CD4-positive, alpha-beta T cell treated with Interleukin-1 beta for 1 hour (primary cell): ENCODE measurements at places on chromosomes 2 and 18.
A peak's percentile ranks its signal among the peaks of the same experiment; 100 is the strongest.

DNA sequence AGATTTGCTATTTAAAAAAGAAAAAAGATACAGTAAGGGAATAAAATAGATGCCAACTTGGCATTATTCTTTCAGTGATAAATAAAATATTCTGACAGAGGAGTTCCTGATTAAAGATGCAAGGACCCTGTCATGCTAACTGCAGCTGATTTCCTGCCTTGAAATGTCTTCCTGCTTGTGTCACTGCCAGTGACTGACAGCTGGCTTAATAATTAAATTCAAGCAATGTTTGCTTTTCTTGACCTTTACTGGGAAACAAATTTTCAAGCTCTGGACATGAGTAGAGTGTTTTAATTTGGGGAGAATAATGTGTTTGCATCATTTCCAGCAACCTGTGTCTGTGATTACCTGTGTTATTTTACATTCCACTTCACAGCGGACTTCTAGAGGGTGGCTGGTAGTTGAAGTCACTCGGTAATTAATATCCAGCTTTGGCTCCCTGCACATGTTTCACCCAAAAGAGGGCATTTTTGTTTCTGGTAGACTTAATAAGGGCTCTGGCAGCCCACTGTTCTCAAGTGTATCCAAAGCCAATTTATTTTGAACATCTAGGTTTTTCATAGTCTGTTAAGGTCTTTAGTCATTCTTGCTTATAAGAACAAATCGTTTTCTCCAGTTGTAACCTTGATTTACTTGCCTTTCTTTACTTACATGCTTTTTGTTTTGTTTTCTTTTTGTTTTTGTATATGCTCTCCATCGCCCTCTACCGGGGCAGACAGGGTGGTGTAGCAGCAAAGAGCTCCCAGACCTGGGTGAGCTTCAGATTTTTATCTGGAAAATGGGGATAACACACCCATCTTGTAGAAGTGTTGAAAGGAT lies 48.5 kb upstream of the PROKR1 start:
- DNase-seq, result peak; percentile 36

- DNase-seq, result no peak
These were observed 12.6 kb downstream of the GPR35 start for GRCh38 chr2:240637901-240638345.

DNA sequence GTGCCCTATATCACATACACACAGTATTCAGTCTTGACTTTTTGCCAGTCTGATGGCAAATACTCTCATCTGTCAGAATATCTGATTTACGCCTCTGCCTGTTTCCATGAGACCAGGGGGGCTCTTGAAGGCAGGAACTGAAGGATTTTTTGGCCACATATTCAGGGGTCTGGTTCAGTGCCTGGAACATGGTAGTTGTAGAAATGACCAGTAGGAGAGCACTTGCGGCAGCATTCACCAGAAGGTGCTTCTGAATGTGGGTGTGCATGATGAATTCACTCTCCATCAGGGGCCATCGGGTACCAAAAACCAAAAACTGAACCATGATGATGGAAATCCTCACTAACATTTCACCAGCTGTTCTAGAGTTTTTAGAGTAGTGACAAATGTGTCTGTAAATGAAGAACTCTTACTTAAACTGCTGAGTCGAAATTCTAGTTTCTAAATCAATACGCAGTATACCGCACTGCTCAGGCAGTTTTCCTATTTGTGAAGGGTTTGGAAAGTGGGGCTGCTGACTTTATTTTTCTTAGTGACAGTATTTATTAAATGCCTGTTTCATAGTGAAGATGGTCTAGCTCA lies 54.6 kb downstream of the MERTK start:
- DNase-seq, result no peak

DNA sequence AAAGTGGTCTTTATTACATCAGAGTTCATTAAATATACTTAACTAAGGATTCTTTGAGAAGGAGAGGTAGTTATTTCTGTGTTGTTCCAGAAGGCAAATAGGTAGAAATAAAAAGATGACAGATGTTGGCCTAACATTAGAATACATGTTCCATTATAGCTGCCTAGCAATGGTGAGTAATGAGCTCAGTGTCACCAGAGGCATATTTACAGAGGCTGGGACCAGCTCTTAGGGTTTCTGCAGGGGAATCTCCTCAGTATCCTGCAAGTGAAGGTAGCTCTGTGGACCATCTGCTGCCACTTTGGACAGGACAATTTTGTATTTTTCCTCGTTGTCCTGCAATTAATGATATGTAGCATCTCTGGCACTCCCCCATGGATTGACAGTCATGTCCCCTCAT lies 416.0 kb downstream of the THSD7B start:
- no peak for DNase-seq

GRCh38 chr2:220175967-220176366 lies 548.5 kb downstream of the SLC4A3 start:
- DNase-seq, result no peak

- no peak for DNase-seq
These were observed 855.7 kb downstream of the TRIB2 start for GRCh38 chr2:13572466-13572865.

DNA sequence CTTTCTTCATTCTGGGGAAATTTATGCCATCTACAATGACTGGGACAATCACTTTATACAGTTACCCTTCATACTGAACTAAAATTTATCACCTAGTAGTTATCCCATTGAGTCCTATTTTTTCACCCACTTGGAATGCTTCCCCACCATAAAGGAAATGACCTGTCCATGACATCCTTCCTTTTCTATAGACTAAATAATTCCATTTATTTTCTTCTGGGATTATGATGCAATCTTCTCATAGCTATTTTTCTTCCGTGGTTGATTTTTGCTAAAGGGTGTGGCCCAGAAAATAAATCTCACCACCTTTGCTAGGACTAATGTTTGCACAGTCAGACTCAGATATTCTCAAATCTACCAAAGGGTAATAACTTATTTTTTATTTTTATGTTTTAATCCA lies 186.1 kb upstream of the NRXN1 start:
- DNase-seq, result no peak

GRCh38 chr2:172293952-172294351 lies 133.4 kb upstream of the ITGA6 start:
- DNase-seq, result no peak

- DNase-seq, result no peak
These were observed 94.5 kb downstream of the SNTG2 start for GRCh38 chr2:1045109-1045508.

DNA sequence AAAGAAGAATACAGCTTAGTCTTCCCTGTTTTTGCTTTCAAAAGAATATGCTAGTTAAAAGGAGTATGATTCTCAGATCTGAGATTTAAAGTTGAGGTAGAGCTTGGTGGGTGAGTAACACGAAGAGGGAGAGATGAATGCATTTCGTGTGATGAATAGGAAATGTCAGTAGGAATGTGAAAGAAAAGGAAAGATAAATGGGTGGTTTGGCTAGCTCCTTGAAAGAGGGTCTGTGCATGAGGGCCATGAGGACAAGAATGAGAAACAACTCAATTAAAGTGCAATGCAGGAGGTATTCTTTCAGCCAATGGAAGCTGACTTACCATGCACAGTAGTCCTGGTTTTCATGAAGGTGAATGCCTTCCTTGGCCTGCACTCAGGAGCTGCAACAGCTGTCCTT lies 248.2 kb downstream of the HNMT start:
- DNase-seq, result no peak

DNA sequence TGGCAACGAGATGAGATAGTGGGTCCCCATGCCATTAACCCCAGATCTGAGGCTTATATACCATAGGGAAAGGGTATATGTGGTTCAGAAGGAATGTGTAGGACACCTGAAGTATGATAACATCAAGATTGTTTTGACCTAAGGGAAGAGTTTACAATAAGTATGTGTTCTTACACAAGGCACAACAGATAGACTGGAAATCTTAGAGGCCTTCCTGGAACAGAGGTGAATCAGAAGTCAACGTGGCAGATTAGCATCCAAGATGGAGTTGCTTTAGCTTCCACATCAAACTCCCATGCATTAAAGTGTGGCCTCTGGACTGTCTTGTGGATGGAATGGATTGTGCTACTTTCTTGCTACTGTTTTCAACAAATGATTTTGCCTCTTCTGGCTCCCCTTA lies 116.6 kb upstream of the NT5C1B start:
- no peak for DNase-seq

DNA sequence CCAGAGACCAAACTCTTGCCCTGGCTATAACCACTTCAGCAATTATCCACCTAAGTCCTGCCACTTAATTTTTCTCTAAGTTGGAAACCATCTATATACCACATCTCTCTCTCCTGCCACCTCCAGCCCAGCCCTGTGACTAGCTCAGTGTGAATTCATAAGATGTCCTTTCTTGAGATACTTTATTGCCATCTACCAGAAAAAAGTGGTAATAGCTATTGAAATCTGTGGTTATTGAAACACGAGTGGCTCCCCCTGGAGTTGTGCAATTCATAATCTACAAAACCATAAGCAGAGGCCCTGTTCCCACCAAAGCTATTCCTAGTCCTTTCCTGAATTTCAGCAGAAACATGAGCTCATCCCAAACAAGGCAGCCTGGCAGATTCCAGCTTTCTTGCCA lies 324.0 kb downstream of the TXNL1 start:
- DNase-seq, result no peak

- DNase-seq, result no peak
These were observed 217.7 kb downstream of the PRKCE start for GRCh38 chr2:45869165-45869501.

DNA sequence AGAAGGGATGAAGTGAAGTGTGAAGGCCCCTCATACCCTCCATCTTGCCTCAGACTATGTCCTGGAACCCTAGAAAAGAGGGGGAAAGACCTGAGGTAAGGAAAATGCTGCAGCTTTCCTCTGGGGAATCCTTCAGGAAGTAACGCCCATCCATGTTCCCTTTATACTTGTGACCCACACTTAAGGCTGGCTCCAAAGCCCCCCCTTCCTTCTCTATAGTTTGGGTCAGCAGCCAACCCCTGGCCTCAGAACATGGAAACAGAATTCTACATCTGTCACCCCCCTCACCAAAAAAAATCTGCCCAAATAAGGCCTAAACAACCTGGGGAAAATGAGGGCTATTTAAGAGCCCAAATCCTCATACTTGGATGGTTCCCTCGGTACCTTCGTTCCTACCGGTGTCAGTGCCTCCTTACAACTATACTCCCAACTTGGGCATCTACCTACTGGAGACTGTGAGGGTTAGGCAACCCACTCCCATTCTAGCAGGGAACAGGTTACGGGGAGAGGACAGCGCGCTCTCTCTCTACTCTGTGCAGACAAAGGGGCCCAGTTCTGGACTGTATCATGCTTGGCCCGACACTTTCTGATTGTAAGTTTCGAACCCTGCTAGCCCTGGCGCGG lies 689 bp downstream of the OST4 start:
- DNase-seq, result no peak

GRCh38 chr2:33184041-33184440 lies 237.3 kb downstream of the LTBP1 start:
- DNase-seq, result no peak

DNA sequence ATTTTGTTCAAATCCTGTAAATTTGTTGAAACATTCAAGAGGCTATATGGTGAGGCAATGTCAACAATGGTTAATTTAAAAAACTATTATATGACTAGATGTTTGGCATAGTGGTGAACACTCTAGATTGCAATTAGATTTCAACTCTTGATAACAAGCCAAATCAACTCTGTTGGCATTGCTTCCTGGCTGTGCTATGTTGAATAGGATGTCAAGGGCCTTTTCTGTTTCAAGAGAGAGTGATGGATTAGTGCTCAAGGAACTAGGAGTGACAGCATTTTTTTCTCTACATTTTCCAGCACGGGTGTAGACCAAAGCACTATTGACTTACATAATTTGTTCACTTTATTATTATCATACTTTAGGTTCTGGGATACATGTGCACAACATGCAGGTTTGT lies 172.4 kb upstream of the KCNH7 start:
- no peak for DNase-seq

DNA sequence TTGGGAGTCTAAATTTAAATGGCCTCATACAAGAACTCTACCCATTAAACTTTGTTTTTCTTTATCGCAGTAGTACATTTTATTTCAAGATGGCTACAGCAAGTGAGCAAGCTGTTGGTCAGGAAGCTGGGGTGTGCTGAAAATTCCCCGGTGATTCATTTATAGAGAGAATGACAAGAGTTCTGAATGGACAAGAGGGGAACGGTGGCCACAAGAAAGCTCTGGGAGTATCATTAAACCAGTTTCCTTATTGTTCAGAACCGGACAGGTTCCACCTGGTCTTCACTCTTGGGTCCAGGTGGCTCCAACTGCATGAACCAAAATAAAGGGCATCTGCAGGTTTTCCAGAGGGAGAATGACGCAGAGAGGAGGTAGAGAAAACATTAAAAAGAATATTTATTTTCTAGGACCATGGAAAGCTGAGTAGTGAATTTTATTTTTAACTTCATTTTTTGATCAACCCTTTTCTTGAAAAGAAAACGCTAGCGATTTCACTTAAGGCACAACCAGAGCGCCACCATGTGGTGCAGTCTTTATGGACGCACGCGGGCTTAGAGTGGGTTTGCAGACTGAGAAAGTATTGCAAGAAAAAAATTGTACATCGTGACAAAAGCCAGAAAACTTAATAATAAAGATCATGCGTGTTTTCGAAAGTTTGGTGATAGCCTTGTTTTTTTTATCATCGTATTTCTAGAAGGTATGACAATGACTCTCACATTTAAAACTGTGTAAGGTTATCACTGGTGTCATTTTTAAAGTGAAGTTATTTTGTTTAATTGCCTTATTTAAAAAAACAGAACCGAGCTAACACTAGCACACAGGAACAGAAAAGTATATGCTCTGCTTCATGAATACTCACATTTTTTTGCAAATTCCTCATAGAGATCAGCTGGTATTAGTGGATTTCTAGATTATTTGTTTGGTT lies 97.9 kb upstream of the NOL4 start:
- DNase-seq, result no peak

GRCh38 chr2:96867756-96868554 lies 1.9 kb downstream of the SEMA4C start:
- DNase-seq, result peak; percentile 43

GRCh38 chr2:182779323-182779722 lies 63.3 kb downstream of the DNAJC10 start:
- DNase-seq, result no peak

- no peak for DNase-seq
These were observed 13.2 kb downstream of the SRSF7 start for GRCh38 chr2:38737925-38738324.

- no peak for DNase-seq
These were observed 343.1 kb downstream of the CBLN2 start for GRCh38 chr18:72201032-72201431.

DNA sequence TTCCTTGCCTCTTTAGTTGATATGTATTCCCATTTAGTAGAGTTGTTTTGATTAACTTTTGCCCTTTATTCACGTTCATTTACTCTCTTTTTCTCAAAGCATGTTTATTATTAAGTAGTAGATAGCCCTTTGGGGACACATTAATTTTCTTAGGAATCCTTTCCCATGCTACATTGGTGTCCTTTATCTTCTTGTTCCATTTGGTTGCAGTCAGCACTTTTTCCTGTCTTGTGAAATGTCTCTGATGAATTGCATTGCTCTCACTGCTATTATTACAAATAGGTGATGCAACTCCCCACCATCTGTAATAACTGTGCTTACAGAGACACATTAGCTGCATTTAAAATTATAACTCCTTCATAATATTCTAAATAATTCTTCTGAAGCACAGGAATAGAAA lies 428.5 kb upstream of the CNTNAP5 start:
- DNase-seq, result no peak
